NAMALWA (cell line): ENCODE measurements at places on chromosomes 4 and X.
A peak's percentile ranks its signal among the peaks of the same experiment; 100 is the strongest.

DNA sequence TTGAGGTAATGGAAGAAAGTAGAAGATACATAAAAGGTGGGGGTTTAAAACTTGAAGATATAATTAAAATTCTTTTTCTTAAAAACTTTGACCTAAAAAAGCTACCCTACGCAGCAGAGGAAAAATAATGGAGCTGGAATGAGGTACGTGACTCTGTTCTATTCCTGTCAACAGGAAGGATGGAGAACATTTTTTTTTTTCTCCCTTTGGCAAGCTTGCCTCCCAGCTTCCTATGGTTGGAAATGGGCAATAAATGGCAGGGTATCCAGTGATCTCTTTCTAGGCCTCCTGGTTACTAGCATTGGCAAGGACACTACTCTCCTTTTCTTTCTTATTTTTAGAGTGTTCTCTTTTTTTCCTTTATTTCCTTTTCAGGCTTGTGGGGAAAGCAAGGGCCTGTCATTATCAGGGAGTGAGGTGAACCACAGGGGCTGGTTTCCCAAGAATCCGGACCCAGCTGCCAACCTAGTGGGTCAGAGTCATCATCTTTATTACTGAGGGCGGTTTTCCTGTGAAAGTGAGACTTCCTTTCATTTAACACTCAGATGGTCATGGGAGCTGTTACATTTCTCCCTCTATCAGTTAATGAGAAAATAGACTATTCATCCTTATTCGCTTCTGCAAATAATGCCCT is 224.6 kb downstream of the SPRY1 start:
- DNase-seq: no peak

GRCh38 chr4:182136201-182136600 is 107.0 kb upstream of the TENM3 start:
- no peak for DNase-seq

DNA sequence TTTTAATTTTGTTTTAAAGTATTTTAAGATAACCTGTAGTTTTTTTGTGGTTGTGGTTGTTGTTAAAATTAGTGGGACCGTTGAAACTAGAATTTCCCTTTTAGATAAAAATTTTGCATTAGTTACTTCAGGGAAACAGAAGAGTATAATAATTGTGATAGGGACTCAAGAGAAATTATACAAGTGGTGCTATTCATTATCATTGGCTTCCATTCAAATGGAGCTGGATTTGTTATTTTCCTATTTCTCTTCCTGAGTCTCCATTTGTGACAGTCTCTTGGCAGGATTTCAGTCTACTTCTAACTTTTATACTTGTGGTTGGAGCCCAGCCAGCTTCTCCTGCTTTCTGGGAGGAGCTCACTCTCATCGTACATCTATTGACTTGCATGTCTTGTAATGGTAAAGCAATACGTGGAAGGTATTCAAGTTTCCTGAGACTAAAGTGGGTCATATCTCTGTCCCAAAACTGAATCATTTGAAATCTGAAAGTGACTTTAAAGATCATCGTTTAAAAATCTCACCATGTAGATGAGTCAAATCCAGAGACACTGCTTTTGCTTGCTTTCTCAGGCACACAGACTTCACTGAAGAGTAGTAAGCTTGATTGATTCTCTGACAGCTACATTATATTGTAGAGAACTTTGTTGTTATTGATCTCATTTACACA is 155.8 kb downstream of the RPA4 start:
- no peak for DNase-seq

- DNase-seq: no peak
Measured at GRCh38 chr4:78756137-78756536, 20.0 kb upstream of the BMP2K start.

GRCh38 chrX:24777660-24778059 is 83.9 kb downstream of the POLA1 start:
- DNase-seq: peak; percentile 68

- no peak for DNase-seq
Measured at GRCh38 chrX:129782706-129783105, 3.0 kb downstream of the SASH3 start.
